ENCODE measurements at places on chromosomes 7 and 10.

DNA sequence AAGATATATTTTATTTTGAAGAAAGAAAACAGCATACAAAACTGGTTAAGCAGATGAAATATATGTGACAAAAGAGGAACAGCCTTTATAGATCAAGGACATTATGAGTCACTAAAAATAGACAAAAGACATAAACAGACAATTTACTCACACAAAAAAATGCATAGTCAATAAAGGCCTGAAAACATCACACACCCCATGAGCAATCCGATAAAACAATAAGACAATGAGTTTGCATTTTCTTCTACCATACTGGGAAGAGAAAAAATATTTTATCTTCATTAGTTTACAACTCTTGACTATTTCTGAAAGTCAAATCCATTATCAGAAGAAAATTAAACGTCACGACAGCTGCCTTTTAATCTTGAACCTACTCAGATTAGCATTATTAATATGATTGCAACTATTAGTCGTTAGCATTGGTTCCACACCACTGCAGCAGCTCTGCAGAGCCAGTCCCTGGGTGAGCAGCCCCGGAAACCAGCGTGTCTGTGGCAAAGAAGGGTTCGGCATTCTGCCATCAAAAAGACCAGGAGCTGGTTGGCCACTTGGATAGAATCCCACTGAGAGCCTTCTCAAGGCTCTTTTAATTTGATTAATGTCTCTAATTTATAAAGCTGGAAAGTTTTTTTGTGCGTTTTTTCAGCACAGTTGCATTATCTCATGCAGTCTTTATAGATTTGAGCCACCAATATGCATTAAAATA lies 305.4 kb upstream of the SHH start:
- no peak for DNase-seq

DNA sequence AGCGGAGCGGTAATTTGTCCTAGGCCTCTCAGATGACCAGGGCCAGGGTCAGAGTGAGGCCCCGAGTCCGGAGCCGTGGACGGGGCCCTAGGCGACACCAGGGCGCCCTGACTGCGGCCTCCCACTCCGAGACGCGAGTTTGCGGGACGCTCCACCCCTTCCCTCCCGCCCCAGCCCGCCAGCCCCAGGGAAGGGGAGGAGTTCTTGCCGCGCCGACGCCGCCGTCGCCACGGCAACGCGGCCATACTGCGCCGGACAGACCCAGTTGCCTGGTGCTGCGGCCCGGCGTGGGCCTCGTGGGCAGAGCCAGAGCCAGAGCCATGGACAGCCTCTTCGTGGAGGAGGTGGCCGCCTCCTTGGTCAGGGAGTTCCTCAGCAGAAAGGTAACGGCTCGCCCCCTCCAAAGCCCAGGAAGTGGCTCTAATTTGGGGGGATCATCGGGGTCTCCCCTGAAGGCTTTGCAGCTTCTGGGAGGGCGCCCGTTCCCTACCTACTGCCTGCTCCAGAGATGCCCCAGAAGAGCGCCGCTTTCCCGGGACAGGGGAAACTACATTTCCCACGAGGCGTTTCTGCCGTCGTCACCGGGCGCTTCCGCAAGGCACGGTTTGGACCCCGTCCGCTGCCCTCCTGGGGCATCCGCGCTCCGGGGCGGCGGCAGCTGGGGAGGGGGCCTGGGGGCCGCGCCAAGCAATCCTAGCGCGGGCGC lies at the start of gene MINDY4:
TSS of gene MINDY4 (plus strand) at position 244 of the 706 bp plus-strand sequence. CDS start at position 321, 77 bp downstream.
- DNase-seq = peak; percentile 54

DNA sequence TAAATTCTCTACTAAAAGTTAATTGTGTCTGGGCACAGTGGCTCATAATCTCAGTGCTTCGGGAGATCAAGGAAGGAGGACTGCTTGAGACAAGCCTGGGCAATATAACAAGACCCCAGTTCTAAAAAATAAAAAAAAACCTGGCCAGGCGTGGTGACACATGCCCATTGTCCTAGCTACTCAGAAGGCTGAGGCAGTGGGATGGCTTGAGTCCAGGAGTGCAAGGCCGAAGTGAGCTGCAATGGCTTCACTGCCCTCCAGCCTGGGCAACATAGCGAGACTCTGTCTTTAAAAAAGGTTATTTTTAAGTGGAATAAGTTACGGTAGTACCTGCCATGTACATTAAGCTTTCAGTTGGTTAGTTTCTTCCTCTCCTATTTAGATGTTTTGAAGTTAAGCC lies 28.9 kb downstream of the CDK14 start:
- DNase-seq = no peak

GRCh38 chr10:21692916-21693315 lies 158.9 kb downstream of the MLLT10 start:
- DNase-seq = no peak

DNA sequence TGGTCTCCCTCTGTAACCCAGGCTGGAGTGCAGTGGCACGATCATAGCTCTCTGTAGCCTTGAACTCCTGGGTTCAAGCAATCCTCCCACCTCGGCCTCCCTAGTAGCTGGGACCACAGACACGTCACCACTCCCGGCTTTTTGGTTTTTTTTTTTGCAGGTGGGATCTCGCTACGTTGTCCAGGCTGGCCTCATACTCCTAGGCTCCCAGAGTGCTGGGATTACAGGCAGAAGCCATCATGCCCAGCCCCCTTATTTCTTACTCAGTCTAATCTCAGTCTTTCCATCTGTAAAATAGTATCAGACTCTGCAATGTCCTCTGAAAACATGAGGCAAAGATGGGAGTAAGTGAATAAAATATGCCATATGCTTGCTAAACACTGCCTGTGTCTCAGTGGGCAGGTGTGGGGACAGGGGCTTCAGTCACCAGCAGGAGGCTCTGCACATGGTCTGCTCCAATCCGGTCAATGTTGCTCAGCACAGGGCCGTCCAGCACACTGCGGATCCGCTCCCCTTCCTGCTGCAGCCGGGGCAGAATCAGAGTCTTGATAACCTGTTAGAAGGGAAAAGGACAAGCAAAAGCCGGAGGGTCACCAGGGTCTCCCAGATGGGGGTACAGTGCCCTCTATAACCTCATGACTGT lies 8.2 kb downstream of the AP4M1 start:
- no peak for DNase-seq

DNA sequence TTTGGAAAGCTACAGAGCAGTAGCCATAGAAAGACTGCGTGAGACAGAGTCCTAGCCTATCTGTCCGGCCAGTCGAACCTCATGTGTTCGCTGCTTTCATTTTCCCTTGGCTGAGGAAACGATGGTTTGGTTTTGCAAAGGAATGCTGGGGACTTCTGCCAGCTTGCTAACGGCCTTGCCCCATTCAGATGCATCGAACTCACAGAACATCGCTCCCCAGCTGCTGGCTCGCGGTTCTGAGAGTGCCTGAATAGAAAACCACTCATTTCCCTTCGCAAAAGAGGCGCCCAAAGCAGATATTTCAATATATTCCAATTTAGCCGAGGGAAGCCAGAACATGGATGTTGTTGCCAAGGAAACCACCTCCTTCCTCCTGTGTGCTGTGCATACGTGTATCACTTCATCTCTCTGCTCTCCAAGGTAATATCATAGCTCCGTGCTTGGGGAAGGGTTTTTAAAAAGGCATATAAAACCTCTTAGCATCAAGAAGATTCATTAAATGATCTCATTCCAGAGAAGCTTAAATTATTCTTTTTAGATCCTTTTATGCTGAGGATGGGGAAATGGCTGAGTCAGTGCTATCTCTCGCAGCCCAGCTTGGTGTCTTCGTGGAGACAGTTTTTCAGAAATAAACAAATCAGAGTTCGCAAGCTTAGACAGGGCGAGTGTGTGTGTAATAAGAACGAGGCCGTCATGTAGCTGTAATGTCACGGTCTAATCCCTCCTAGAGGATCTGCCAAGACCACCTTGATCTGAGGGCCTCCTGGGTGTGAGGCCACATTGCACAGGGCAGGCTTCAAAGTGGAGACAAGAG lies 215.2 kb downstream of the RPS24 start:
- peak; percentile 77 for DNase-seq

DNA sequence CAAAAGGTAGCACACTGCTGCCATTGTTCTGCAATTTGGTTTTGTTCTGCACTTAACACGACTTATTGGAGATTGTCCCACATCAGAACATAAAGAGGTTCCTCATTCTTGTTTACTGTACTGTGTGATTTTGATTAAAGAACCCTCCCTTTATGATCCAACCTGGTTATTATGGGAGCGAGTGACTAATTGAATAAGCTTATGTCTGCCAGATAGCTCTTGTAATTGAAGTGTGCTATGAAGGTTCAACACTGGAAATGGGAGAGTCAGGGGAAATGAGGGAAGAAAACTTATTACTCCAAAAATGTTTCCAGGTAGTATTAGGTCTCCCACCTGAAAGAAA lies 33.9 kb downstream of the CASP7 start:
- no peak for DNase-seq

GRCh38 chr10:7084280-7085005 lies 326.4 kb downstream of the SFMBT2 start:
- no peak for DNase-seq

GRCh38 chr7:1567896-1568510 lies 1.8 kb downstream of the PSMG3 start:
- DNase-seq = no peak

GRCh38 chr7:44087911-44088838 lies 5.8 kb upstream of the POLM start:
- DNase-seq = peak; percentile 92

DNA sequence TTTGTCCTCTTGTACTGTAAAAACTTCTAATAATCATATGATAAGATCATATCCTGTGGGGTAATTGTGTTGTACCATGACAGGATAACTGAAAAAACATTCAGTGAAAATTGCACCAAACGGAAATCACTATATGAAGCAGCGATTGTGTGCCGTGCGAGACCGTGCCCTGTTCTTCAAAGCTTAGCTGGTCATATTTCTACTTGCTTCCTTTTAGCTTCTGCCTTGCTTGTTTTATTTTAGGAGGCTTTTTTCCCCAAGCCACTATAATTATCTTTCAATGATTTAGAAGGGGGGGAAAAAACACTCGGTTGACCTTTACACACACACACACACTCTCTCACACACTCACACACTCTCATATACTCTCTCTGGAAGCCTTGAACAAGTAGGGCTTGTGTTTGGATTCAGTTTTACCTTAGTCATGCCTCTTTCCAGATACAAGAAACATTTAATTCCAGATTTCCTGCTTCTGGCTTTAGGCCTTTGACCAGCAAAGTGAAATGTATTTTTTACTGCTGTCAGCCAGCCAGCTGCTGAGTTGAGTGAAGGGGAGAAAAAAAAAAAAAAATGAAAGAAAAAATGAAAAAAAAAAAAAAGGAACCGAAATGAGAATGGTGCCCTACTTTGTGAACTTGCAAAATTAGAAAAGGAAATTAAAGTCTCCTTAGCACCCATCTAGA lies 181.4 kb downstream of the ARID5B start:
- DNase-seq = no peak

GRCh38 chr7:36690514-36691187 lies 33.6 kb downstream of the AOAH start:
- DNase-seq = no peak

GRCh38 chr7:116021237-116021636 lies 9.3 kb downstream of the TFEC start:
- DNase-seq = no peak

- no peak for DNase-seq
Observed at GRCh38 chr10:11057994-11058393, 40.3 kb downstream of the CELF2 start.

DNA sequence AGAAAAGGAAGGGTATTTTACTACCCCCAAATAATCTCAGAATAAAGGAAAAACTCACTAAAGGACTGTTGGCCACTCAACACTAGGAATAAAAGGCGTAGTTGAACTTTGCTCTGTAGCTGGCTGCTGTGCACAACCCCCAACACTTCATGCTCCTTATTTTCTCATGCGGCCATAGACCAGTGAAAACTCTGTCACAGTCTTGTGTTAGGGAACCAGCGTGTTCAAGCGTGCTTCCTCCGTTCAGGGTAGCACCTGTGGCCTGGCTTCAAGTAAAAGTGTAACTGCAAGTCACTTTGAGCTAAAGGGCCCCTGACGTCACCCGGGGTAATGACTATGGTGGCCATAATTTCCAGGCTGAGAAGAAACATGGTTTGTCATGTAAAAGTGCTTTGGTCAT lies 27.0 kb downstream of the BLNK start:
- no peak for DNase-seq

DNA sequence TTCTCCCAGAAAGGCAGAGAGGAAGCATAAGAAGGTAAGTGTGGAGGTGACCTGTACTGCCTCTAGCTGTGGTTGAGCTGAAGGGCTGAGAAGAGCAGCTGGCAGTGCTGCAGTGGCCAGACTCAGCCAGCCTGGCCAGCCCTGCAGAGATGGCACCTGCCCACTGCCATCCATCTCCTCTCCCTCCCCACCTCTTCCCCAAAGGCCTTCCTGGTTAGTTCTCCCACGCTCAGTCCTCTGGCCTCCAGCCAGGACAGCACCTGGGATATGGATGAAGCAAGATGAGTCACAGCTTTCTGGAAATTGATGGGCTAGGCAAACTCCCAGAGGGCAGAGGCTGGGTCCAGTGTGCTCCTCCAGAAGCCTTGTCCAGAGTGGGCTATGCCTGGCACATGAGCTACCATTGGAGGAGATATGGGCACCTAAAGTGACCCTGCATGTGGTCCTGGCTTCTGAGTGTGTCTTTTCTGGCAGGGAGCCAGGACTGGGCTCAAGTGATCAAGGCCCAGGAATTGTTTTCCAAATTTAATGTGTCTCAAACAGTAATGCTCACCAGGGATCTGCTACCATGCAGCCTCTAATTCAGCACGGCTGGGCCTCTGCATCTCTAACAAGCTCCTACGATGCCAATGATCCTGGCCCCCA lies 81.0 kb upstream of the CACUL1 start:
- no peak for DNase-seq

GRCh38 chr7:27106181-27106900 lies 3.9 kb upstream of the HOXA2 start:
- DNase-seq = no peak

DNA sequence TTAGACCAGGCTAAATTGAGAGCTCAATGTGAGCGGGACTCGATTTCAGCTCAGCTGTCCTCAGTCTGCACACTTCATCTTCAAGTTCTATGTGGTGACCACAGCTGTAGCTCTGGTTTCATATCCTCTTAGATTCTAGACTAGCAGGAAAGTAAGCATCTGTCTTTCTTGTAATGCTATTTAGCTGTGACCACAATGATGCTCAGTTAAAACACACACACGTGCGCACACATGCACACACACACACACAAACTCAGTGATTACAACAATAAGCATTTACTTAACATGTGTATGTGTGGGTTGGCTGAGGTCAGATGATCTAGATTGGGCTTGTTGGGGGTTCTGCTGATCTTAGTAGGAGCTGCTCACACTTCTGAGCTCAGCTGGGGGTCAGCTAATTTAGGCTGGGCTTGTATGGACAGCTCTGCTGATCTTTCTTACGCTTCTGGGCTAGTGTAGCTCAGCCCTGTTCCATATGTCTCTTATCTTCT lies 82.5 kb downstream of the ZNF365 start:
- peak; percentile 80 for DNase-seq

GRCh38 chr10:72306215-72306760 lies 32.6 kb downstream of the DDIT4 start:
- DNase-seq = no peak

DNA sequence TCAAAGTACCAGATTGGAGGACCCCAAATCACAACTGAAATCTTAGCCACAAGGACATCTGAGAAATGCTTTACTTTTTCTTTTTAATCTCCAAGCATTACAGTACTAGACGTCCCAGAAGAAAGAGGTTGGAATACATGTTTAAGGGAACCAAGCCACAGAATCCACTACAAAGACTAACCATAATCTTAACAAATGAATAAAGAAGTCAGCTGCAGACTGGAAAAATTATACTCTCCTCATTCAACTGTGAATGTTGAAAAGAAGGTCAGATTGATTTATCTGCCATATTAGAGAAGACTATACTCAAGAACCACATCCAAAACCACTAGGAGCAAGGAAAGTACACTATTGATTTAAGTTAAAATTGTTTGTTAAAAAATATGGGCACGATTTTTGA lies 102.1 kb upstream of the ABCB5 start:
- DNase-seq = no peak

Measured in AG09319 (cell line).